ENCODE measurements at places on chromosomes 13 and 19. TPM values are rescaled to one million over a fixed set of nuclear protein-coding genes. Genes with fewer than 3 reads are reported as not detected.

The FFAR1 gene
- total RNA-seq: 1.2 TPM

The GIPC3 gene
- total RNA-seq: 0.09 TPM

The RGL3 gene
- 84.8 TPM for total RNA-seq

DNA sequence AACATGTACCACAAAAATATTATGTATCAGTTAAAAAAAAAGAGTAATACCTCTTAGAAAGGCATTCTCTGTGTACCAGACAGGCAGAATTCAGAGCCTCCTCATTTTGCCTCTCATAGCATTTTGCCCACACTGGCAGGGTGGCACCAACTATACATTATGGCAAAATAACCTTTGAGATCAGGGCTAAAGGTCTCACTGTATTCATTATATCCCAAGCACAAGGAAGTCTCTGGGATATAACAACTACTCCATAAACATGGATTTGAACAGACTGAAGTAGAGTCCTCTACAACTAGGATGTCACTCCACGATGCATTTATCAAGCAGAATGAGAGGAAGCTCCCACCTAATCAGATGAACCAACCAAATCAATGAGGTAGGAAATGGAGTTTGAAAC, 10.6 kb downstream of the SUCLA2 start:
- DNase-seq: no peak

DNA sequence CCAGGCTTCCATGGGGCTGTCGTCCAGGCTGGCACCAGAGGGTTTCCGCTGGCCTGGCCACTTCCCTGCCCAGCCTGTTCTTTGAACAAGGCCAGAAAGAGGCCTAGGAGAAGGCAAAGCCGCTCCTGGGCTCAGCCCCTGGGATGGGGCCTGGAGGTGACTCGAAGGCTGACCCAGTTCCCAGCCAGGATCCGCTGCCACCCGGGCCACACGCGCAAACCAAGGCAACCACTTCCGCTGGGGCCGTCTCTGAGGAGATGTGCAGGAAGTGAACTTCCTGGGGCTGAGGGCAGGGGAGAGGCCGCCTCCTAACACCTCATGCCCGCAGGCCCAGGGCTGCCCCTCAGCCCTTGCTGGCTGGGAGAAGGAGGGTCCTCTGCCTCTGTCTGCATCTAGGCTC, 15.2 kb downstream of the PLEKHF1 start:
- no peak for DNase-seq

GRCh38 chr19:39372047-39372802, 18.7 kb downstream of the PAF1 start:
- DNase-seq: no peak

DNA sequence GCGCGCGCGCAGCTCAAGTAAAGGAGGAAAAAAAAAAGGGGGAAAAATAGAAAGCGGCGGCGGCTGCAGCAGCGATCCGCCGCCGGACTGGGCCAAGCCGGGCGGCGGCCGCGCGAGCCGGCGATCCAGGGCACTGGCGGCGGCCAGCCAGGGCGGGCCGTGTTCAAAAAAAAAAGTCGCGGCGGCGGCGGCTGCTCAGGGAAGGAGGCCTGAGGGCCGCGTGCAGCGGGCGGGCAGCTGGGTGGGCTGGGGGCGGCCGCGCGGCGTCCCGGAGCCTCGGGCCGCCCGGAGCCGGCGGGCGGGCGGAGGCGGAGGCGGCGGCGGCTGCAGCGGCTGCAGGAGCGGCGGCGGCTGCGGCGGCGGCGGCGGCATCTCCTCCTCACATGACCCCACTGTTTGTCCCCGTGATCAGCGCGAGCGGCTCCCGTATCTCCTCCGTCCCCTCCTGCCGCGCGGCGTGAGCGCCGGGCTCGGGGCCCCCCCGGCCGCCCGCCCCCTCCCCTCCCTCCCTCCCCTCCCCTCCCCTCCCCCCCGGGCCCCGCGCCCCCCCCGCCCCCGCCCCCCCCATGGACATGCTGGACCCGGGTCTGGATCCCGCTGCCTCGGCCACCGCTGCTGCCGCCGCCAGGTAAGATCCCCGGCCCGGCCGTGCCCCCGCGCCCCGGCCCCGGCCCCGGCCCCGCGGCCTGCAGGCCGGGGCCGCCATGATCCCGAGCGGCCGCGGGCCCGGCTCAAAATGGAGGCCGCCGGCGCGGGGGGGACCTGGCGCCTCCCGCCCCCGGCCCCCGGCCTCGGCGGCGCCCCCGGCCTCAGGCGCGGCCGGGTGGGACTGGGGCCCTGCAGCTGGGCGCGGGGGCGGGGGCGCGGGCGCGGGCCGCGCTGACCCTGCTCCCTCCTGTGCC, at the start of gene USF2:
TSS of gene USF2 (plus strand) at position 427 of the 902 bp plus-strand sequence. CDS start at position 567, 140 bp downstream.
- peak; percentile 70 for DNase-seq

GRCh38 chr19:30221176-30221575, 151.0 kb upstream of the ZNF536 start:
- DNase-seq: no peak

- no peak for DNase-seq
Observed at GRCh38 chr13:91119643-91120042, 227.8 kb upstream of the MIR17HG start.

DNA sequence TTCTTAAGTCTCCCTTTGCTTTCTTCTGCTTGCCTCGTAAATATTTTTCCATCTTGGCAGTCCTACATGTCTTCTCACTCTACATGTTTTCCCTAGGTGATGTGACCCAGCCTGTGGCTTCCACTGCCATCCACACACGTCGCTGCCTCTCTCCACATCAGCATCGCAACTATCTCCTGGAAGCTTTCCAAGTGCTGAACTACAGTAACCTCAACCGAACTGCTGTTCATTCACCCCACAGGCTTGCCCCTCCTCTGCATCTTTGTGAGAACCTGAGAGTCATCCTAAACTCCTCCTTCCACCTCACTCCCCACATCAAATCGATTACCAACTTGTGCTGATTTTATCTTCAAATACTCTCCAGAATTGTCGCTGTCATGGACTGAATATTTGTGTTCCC, 41.2 kb upstream of the USPL1 start:
- DNase-seq: no peak

DNA sequence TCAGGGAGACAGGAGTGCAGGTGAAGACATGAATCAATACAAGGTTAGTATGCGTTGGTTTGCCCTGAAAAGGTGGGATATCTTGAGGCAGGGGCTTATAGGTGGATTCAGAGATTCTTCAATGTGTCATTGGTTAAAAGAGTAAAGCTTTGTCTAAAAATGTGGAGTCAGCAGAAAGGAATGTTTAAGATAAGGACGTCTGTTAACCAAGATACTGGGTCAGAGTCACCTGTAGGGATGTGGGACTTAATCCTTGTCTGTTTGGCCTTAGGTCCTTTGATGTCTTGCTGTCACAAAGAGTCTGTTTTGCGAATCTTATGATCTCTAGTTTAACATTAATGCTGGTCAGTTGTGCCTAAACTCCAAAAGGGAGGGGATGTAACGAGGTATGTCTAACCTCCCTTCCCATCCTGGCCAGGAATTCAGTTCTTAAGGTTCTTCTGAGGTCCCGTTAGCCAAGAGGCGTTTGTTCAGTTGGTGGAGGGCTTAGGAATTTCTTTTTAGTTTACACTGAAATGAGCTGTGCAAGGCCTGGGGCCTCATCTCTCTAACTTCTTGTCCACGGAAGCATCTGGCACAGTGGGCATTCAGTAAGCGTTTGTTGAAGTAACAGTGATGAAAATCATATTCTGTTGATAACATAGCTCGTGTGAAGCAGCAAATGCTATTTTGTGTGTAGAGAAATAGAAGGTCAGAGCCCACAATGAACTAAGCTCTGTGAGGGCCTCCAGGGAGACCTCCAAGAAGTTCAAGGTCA, 96.2 kb upstream of the RNF113B start:
- no peak for DNase-seq

- no peak for DNase-seq
Observed at GRCh38 chr13:41488124-41488523, 30.8 kb downstream of the RGCC start.

DNA sequence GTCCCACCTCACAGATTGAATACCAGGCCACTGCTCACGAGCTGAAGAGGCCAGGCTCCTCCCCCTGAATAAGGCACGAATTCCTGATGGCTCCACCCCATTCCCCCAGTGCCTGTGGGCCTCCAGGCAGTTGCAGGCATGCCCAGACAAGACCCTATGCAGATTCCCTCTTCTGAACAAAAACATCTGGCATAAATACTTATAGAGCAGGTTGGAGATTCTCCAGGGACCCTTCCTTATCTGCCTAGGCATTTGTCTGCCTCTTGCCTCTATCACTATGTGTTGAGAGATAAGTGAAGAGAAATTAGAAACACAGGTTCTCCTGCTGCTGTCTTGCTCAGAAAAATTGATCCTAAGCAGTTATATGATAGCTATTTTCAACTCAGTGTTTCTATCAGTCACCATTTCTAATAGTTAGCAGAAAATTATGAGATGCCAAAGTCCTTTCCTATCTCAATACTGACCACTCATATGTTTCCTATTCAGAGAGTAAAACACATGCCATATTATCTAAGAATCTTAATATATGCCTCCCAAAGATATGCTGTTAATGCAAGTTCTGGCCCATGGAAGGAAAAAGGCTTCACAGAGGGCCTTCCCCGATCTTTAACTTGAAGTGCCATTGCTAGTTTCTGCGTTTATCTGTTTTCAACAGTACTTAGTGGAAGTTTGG, 364.0 kb downstream of the KCTD12 start:
- DNase-seq: peak; percentile 22

Data from mesothelial cell of epicardium (in vitro differentiated cells).